Ureter (tissue), 1 donor: ENCODE measurements at places on chromosomes 7 and 10. TPM values are rescaled to one million over a fixed set of nuclear protein-coding genes. Genes with fewer than 3 reads are reported as not detected.

- DNase-seq = peak; percentile 29
Measured at GRCh38 chr7:158282461-158283001, 305.1 kb downstream of the PTPRN2 start.

- DNase-seq = no peak
Measured at GRCh38 chr7:78792006-78792405, 661.5 kb downstream of the MAGI2 start.

- DNase-seq = no peak
Measured at GRCh38 chr7:108313086-108313485, 143.2 kb downstream of the NRCAM start.

The COMTD1 gene
- total RNA-seq = 34.6 TPM

- DNase-seq = no peak
Measured at GRCh38 chr10:27911539-27911938, 87.3 kb downstream of the ODAD2 start.

The AEBP1 gene
- 131 TPM for total RNA-seq

DNA sequence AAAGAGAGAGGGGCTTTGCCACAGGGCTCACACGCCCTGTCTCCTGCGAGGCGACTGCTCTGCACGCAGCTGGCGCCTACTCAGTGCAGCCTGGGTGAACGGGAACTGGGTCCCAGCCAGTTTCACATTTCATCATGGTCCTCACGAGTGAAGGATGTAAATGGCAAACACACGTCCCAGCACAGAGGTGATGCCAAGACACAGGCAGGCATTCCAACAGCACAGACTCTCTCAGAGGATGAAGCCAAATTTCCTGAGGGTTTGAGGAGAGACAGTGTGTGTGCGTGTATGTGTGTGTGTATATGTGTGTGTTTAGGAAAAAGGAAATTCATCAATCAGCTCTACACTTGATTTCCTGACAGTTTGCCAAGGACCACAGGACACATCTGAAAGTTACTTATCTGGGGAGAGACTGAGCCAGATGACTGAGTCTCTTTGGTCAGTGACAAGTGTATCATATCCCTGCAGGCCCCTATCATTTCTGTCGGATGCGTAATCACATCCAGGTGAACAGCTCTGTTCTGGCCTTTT lies 53.9 kb downstream of the CHST15 start:
- DNase-seq = no peak

DNA sequence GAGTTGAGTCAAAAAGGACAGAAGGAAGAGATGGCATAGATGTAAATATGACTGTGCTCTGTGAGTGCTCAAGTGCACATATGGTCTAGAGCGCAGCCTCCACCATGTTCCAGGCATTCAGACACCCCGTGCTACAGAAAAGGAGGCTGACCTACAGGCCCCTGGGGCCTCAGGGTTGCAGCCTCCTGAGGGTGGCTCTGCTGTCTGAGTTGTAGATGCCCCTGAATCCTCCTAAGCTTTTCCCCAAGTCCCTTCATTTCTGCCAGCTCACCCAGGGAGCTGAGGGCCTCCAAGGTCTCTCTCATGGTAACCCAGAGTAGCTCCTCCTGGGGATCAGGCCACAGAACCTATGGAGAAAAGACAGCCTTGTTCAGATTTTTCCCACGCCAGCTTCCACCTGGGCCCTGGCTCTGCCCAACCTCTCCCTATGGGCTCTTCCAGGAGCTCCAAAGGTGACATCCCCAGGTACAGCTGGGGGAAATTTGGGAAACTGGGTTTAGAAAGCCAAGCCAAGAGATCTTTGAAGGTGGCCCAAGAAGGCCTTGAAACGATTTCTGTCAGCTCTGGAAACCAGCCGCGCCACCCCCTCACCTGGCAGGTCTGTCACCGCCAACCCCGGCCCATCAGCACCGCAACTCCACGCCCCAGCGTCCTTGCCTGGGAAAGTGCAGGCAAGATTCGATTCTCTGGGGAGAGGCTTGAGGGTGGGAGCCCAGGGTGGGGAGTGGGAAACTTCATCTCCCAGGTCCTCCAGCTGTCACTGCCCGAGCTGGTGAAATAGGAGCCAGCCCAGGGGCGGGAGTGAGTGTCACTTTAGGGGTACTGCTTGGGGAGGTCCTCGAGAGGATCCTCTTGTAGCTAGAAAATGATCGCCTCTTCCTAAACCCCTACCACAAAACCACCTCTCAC lies 2.4 kb downstream of the ZNF467 start:
- peak; percentile 55 for DNase-seq

The GPR15LG gene
- 29.2 TPM for total RNA-seq

DNA sequence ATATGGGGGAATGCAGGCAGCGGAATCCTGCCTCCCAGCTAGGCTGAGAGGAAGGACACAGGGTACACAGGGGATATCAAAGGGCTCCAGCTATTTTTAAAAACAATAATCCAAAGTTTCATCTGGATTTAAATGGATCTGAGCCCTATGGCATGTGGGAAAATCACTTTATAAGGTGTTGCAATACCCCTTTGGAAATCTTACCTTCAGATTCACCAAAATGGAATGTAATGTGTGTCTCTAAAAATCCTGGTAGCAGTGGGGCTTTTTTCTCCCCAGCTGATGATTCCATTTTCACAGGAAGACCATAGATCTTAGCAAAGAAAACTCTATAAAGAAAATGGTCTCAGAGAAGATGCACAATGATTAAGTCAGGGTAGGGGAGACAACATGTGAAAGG lies 722.2 kb downstream of the PARD3 start:
- no peak for DNase-seq

The EVX1 gene
- total RNA-seq = 5.6 TPM

DNA sequence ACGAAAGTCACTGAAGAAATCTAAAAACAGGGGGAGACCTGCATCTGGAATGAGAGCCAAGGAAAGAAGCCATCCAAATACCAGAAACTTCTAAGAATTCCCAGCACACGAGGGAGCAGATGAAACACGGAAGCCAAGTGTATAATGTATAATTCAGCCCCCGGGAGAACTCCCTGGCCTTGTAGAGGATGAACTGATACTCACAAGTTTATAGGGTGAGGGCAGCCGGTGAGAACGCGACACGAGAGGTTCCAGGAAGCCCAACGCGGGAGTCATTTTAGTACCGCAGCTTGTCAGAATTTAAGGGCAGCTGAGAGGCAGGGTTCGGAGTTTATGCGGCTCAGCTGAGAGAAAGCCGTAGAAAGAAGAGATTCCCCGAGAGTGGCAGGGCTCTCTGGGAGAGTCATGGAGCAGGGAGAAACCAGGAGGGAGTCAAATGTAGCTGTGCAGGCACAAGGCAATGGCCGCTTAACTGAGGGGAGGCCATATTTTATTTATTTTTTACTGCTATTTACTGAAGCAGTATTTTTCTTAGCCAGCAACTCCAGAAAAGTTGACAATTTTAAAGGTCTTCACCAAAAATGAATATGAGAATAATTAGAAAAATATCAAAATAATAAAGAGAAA lies 164.0 kb downstream of the NPSR1 start:
- DNase-seq = no peak
